ENCODE measurements at places on chromosomes 3 and 15.

GRCh38 chr15:90001062-90001682 lies at the start of gene ZNF710:
Gene ZNF710 (plus strand): TSS chr15:90001324. CDS start chr15:90067138, 65,814 bp downstream.
- DNase-seq = peak; percentile 33

GRCh38 chr15:61227269-61227949 lies 1.7 kb downstream of the RORA start:
- peak; percentile 49 for DNase-seq

DNA sequence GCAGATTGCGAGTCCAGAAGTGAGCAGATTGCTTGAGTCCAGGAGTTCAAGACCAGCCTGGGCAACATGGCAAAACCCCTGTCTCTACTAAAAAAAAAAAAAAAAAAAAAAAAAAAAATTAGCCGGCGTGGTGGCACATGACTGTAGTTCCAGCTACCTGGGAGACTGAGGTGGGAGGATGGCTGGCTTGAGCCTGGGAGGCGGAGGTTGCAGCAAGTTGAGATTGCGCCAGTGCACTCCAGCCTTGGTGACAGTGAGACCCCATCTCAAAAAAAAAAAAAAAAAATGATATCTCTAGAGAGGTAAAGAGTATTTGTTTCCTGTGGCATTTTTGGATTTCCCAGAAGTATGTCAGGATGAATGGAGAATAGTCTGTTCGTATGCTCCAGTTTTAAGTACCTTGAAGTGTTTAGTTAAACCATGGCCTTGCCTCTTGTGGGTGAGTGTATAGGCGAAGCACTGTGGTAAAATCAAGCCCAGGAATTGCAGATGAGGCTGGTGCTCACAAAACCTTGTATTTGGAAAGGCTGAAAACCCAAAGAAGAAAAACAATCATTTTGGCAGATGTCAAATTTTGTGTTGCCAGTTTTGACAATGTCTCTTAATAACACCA lies 5.9 kb downstream of the CACNA1D start:
- no peak for DNase-seq

GRCh38 chr3:32359766-32360492 lies 31.7 kb upstream of the CMTM7 start:
- DNase-seq = no peak

- no peak for DNase-seq
Observed at GRCh38 chr3:128763967-128764366, 38.0 kb downstream of the RAB7A start.

GRCh38 chr3:88248658-88249057 lies 98.9 kb downstream of the C3orf38 start:
- no peak for DNase-seq

- DNase-seq = peak; percentile 86
Observed at GRCh38 chr15:40092256-40092978, 16.3 kb downstream of the BMF start.

GRCh38 chr3:177337541-177338331 lies 140.5 kb upstream of the TBL1XR1 start:
- no peak for DNase-seq

DNA sequence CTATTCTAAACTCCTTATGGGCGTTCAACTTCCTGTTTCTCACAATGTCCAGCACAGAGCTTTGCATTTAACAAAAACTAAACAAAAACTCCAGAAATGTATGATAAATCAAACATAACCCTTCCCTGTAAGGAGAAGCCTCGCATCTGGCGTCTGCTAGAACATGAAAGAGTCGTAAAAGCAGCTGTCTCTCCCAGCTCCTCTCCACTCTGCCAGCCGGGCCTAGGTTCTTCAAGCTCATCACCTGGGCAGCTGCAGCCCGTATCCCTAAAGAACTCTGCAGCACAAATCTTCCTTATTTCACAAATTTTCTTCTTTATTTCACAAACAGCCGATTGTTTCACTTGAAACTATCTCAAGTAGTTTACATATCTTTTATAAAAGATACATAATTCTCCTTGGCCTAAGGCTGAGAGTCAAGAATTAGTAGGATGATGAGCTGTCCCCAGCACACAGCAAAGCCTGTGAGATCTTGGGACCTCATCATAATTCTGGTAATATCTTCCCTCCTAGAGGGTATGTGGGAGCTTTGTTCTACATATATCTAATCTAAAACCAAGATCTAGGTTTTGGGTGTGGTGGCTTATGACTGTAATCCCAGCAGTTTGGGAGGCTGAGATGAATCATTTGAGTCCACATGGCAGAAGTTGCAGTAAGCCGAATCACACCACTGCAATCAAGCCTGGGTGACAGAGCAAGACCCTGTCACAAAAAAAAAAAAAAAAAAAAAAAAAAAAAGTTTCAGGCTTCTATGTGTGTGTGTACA lies 35.3 kb downstream of the ANXA2 start:
- DNase-seq = peak; percentile 16

- no peak for DNase-seq
Observed at GRCh38 chr3:173902871-173903270, 505.3 kb downstream of the NLGN1 start.

GRCh38 chr15:81887912-81888311 lies 157.9 kb downstream of the MEX3B start:
- DNase-seq = no peak

DNA sequence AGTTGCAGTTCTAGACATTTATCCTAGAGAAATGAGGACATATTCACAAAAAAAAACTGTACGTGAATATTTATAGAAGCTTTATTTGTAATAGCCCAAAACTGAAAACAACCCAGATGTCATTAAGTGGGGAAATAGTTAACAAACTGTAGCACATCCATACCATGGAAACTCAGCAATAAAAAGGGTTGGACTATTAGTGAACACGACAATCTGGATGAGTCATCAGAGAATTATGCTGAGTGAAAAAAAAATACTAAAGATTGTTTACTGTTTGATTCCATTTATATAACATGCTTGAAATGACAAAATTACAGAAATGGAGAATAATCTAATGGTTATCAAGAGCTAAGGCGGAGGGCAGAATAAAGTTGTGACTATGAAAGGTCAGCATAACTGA lies 59.5 kb downstream of the CPA3 start:
- DNase-seq = no peak

DNA sequence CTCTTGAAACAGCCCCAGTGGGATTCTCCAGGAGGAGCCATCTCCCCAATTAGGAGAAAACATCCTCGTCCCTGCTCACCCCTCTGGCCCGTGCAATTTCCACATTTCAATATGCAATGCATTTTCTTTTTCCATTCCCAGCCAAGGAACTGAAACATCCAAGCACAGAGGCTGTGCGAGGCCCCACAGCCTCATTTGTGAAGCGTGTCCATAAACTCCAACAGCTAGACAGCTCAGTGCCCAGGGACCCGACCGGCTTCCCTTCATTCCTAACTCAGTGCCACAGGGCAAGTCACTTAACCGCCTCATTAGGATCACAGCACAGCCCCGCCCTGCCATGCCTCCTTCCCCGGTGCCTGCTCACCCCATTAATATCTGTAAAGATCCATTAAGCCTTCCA lies 204.2 kb upstream of the IGF1R start:
- DNase-seq = no peak

Data from NCI-H1417 (cell line).